ENCODE measurements at places on chromosomes 7 and 10.
A peak's percentile ranks its signal among the peaks of the same experiment; 100 is the strongest.

GRCh38 chr10:114402871-114403540 lies 1.3 kb downstream of the AFAP1L2 start:
- no peak for DNase-seq

- no peak for DNase-seq
Observed at GRCh38 chr10:105949721-105950120, 1214.8 kb downstream of the SORCS1 start.

DNA sequence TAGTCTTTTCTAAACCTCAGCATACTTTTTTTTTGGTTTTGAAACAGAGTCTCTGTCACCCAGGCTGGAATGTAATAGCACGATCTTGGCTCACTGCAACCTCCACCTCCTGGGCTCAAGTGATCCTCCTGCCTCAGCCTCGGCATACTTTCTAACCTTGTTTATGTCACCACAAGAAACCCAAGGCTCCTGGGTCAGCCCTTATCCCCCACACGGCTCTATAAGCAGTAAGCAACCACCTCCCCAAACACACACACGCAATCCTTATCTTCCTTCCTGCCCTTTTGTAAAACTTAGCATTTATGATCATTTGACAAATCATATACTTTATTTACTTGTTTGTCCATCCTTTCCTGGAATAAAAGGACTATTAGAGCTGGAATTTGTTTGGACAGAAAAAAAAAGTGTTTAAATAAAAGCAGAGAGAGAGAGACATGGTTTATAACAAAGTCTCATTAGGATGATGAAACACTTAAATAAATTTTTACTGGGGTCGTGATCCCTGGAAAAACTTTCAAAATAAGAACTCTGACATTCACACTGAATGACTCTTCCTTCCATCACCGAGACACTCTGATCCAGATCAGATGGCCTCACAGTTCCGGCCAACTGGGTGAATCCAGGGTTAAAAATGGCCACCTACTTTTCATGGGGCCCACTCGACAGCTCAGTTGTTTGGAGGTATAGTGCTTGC lies 72.7 kb upstream of the PIK3CG start:
- no peak for DNase-seq

DNA sequence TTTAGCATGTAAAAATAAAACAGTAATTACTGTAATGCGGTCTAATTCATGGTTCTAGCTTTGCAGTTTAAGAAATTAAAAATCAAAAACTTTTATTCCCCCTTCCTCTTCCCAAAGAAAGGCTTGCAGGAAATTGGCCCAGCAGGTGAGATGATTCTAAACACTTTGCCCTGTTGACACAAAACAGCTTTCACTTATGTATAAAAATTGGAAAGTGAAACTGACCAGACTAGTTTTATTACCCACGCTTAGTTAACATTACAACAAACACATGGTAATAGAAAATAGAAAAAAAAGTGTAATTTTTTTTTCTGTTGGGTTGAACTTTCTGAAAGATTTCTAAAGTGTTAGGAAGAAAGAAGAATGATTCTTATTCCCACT lies 1.2 kb upstream of the CCDC6 start:
- no peak for DNase-seq

GRCh38 chr10:49398000-49398861 lies 2.3 kb upstream of the DRGX start:
- DNase-seq = no peak

- DNase-seq = peak; percentile 81
Observed at GRCh38 chr7:8261711-8262695, at the start of gene ICA1. Gene ICA1 (minus strand): TSS chr7:8262167. CDS start chr7:8235926, 26,241 bp downstream.

DNA sequence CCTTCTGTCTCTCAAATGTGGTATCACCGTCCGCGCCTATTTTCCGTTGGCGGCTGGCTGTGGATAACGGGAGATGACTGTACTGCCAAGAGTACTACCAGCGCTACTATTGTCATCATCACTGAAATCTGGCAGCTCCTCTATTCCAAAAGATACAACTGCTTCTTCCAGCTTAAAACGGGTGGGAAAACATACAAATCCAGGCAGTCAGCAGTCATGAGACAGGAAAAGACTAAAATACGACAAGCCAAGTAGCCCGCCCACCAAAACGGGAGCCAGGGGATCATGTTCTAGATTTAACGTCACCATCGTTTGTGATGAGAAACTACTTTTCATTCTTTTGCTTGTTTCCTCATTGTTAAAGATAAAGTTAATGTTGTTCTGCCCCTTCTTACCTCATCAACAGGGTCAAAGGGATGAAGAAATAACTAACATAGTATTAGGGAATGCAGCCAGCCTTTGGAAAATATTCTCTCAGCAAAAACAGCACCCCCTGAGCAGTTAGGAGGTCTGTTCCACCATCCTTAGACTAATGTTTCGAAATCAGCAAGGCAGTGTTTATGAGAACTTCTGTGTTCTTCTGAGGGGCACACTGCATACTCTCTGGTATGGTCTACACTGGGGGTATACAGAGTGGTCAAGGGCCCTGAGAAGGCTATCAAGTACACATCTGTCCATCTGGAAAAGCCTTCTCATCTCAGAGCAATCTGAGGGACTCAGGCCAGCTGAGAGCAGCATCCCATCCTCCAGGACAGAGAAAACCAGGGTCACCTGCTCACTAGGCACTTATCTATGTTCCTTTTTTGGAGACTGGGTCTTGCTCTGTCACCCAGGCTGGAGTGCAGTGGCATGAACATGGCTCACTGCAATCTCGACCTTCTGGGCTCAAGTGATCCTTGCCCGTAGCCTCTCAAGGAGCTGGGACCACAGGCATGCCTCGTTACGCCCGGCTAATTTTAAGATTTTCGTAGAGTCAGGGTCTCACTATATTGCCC lies 47.5 kb downstream of the GNA12 start:
- DNase-seq = no peak

GRCh38 chr10:72310241-72310633 lies 36.5 kb downstream of the DDIT4 start:
- no peak for DNase-seq

DNA sequence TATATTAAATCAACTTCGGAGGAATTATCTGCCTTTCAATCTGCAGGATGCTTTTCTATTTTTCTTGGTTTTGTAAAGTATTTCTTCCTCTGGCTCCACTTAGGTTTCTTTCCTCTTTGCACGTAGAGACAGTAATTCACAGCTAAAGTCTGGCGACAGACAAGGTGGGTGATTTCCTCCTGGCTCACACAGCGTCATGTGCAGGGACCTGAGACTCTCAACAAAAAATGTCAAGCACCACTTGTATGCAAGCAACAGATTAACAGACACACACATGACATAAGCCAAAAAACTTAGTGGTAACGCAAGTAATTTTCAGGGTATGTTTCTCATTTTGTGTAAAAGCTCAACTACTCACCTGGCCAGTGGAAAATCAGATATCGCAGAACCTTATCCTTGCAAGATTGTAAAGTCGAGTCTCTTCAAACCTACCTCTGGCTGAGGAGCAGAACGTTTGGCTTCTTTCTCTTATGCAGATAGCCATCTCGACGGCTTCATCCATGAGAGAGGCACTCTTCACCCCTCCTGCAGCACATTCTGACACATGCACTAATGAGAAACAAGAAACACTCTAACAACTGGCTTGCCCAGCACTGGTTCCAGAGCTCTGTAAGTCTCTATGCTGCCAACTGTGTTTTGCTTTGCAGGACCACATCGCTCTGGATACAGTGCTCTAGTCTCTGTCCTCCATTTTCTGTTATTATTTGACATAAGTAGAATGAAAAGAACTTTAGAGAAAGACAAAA lies 188.0 kb downstream of the CDCA7L start:
- no peak for DNase-seq

DNA sequence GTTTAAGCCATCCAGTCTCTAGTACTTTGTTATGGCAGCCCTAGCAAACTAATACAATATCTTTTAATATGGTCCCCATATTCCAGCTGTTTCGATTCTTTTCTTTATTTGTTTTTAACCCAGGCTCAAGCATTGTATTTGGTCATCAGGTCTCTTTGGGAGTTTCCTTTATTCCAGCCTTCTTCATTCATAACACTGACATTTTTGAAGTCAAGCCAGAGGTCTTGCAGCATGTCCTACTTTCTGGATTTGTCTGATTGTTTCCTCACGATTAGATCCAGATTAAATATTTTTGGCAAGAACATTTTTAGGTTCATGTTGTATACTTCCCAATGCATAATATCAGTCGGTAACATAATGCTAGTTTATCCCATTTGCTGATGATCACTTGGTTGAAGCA lies 11.8 kb downstream of the SLC25A13 start:
- no peak for DNase-seq

DNA sequence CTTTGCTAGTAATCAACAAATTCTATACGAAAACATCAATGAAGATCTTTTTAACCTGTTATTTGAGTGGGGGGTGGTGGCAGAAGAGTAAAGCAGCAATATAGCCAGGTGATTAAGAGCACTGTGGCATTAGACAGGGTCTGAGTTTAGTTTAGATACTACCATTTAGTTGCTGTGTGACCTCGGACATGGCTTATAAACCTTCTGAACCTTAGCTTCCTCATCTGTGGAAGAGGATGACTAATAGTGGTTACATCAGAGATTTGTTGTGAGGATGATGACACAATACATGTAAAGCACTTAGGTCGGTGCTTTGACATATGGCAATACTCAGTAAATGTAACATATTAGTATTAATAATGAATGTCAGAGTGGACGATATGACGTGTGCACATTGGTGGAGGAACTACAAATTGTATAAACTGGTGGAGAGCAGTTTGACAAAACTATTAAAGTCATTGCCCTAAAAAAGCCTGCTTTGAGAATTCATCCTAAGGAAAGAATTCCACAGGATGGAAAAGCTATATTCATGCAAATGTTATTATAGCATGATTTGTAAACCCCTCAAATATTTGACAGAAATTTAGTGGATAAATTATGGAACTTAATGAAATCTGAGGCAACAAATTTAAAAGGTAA lies 24.3 kb downstream of the SPAG6 start:
- DNase-seq = no peak

DNA sequence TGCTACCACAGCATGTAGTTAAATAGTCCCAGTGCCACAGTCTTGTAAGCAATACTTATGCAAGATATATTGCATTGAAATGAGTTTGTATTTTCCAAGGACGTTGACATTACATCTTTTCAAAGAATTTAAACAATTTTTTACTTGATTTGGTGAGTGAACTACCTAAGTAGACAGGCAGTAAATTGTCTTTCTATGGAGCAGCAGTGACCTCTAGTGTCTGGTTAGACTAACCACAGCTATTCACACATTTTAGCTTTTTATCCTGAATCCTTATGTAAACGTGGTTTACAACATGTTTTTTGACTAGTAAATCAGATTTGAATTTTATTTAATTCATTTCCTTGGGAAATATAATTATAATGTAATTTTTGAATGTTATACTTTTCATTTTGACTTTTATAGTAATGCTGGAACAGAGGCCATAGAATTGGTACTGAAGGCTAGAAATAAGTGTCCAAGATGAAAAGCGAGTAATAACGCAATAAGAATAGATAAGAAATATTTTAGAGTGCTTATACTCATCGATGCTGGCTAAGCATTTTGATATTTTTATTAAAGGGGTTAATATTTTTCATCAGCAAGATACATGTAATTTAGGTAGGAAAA lies 5.6 kb downstream of the LRRTM3 start:
- DNase-seq = peak; percentile 19

DNA sequence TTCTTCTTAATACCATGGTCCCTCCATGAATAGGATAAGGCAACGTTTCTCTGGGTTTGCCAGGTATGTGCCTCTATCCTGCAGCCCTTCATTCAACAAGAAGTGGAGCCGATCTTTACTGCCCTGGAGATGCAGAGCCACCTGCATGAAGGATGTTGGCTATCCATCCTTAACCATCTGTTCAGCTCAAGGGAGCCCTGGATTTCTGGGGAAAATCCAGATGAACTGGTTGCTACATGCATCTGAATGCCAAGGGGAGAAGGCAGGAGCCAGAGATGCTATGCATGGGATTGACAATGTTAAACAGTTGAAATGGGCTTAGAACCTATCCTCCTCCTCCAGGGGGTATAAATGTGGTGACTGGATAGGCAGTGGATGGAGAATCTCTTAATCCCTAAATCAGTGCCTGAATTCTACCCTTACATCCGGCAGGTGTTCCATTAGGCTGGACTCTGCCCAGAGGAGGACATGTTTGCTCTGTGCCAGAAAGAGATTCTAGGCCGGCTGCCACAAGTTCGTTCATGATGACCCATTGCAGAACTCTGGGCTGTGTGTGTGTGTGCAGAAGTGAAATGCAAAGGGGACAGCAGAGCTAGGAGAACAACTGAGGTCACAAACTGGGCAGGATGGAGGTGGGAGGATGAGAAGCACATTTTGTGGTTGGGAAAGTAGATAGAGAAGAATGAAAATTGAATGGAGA lies 15.6 kb downstream of the CPED1 start:
- peak; percentile 73 for DNase-seq

GRCh38 chr7:13159003-13159402 lies 471.6 kb downstream of the ARL4A start:
- no peak for DNase-seq

DNA sequence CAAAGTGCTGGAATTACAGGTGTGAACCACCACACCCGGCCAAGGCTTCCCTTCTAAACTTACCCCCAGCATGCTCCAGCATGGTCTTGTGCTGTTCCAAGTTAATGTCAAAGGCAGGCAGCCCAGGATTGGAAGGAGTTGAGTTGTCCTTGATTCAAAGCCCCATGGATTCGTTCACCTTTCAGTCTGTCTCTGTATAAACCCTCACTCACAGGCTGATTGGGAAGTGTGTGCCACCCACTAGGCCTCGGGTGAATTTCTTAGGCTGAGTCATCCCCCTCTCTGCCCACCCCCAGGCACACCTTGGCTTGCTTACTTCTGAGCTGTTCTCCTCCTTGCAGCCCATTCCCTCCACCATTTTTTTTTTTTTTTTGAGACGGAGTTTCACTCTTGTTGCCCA lies 13.3 kb upstream of the PRDX3 start:
- DNase-seq = no peak

- no peak for DNase-seq
Observed at GRCh38 chr10:119227825-119228224, 20.5 kb downstream of the GRK5 start.

DNA sequence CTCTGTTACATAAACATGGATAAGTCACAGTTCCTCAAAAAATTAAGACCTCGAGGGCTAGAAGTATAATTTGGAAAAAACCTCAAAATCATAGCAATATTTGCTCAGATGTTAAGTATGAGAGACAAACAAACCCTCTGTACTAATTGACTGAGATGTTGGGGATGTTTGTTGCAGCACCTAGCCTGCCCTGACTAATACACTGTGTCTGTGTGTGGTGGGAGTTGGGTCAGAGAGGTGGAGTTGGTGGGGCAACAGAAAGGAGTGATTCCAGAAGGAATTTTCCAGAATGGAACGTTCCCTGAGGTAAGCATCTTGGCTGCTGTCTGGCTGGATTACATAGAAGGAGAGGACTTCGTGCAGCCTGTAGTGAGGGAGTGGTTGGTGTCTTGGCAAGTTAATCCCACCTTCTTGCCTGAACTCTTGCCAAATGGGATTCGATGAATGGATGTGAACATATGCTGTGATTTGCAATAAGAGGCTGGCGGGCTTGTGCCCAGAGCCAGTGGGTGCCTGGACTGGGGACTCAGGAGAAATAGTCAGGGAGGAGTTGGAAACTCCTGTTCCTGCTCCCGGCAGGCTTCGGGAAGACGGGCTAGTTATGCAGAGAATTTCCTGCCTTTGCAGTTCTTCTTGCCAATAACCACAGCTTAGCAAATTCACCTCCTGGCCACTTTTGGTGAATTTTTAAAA lies 9.3 kb upstream of the FAM180A start:
- no peak for DNase-seq

Data from NCI-H1092 treated with DMSO at 0.1 percent for 48 hours (cell line).